H4 (cell line): ENCODE measurements at places on chromosomes 7 and 10. TPM values are rescaled to one million over a fixed set of nuclear protein-coding genes. Genes with fewer than 3 reads are reported as not detected.

- no peak for DNase-seq
Measured at GRCh38 chr7:47588704-47589225, 6.9 kb upstream of the TNS3 start.

DNA sequence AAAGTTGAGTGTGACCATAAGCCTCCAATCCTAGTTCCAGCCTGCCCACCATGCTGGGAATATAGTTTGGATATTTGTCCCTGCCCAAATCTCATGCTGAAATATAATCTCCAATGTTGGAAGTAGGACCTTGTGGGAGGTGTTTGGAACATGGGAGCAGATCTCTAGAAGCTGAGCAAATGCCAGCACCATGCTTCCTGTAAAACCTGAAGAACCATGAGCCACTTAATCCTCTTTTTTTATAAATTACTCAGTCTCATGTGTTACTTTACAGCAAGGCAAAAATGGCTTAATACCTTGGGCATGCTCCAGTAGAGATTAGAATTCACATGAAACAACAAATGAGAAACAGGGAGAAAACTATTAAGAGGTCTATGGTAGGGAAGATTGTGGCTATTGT is 27.2 kb downstream of the STEAP1 start:
- no peak for DNase-seq

GRCh38 chr7:76047305-76047810 is 442 bp downstream of the STYXL1 start:
- no peak for DNase-seq

The LIPJ gene
- not detected in 2 replicates for total RNA-seq

GRCh38 chr10:76086170-76086760 is 654.8 kb downstream of the LRMDA start:
- no peak for DNase-seq

DNA sequence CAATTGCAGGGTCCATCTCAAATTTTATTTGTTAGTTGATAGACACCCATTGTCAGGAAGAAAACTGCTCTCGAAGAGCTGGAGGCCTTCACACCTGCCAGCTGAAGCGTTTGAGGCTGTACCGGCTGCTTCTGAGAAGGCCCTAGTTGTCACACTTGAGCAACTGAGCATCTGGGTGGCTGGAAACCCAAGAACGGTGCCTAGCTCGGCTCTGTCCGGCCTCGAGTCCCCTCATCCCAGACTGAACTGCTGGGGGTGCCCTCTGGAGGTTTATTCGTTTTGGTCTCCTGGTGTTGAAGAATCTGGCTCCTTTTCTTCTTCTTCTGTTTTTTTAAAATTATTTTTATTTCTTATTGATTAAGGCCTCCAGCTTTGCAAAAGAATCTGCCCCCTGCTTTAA is 59.3 kb upstream of the EXOC6 start:
- no peak for DNase-seq

- no peak for DNase-seq
Measured at GRCh38 chr7:129222064-129222463, 2.8 kb upstream of the AHCYL2 start.

GRCh38 chr7:50476953-50477625 is 26.9 kb upstream of the FIGNL1 start:
- no peak for DNase-seq

The GATA3 gene
- 0.21 and 0.64 TPM in 2 replicates for total RNA-seq

GRCh38 chr10:5560142-5560816 is 35.5 kb downstream of the CALML3 start:
- no peak for DNase-seq

The CYP26C1 gene
- total RNA-seq = not detected in 2 replicates
